NB4 (cell line): ENCODE measurements at places on chromosomes 5 and 9.
A peak's percentile ranks its signal among the peaks of the same experiment; 100 is the strongest.

DNA sequence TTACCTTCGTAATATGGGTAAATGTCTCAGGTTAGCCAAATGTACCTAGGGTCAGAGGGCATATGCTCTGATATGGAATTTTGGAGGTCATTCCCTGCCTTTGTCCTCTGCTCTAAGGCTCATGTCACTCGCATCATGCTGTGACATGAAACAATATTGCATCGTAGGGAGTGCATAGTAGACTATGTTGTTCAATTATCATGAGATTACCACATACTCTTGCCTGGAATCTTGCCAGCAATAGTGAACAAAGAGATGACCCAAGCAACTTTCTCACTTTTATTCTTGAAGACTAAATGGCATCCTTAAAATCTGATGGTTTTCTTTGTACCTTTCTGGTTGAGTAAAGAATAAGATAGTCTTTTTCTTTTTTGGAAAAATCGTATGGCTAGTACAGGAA, 27.6 kb downstream of the ZNF462 start:
- no peak for DNase-seq

GRCh38 chr5:149959406-149960236, 937 bp upstream of the SLC26A2 start:
- peak; percentile 82 for DNase-seq

- no peak for DNase-seq
Measured at GRCh38 chr5:125186911-125187375, 440.5 kb upstream of the ZNF608 start.

DNA sequence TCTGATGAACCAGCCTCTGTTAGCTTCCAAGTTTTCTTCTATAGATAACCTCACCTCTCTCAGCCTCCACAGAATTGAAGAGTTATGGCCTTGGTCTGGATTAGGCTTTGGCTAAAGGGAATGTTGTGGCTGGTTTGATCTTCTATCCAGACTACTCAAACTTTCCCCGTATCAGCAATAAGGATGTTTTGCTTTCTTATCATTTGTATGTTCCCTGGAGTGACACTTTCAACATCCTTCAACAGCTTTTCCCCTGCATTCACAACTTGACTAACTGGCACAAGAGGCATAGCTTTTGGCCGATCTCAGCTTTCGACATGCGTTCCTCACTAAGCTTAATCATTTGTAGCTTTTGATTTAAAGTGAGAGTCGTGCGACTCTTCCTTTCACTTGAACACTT, 28.1 kb upstream of the GNE start:
- no peak for DNase-seq

GRCh38 chr5:124001036-124001615, 489.1 kb downstream of the CSNK1G3 start:
- DNase-seq: no peak

DNA sequence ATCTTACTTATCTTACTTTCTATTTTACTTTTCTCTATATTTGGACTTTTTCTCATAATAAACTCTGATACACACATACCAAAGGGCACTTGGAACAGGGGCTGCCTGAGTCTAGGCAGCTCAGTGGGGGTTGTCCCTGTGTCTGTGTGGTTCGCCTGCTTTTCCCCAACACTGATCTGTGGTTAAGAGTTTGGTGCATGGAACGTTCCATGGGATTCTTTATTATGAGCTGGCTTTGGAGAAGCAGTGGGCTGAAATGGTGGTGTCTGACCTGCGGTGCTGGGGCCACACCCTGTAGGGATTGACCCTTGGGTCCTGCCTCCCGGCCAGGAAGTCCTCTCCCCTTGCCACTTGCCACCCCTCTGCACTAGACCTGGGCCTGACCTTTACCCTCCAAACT, 47.4 kb downstream of the ANKRD33B start:
- DNase-seq: no peak

- DNase-seq: no peak
Measured at GRCh38 chr9:128224877-128225276, 21.7 kb downstream of the DNM1 start.

DNA sequence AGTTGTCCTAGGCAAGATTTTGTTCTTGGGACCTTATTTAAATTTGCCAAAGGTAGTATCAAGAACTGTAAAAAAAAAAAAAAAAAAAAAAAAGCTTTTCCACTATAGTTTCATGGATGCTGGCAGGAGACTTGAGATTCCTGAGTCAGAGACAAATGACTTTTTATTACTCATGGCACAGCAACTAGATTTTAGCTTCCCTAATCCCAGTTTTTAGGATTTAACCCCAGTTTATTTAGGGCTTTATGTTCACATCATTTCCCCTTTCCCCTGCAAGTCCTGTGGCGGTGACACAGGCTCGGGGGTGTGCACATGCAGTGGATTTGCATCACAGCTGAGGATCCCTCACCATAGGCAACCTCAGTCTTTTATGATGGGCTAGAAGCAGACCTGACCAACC, 144.9 kb downstream of the GOLPH3 start:
- DNase-seq: peak; percentile 54

GRCh38 chr5:139985733-139986132, 57.4 kb downstream of the NRG2 start:
- DNase-seq: peak; percentile 59

DNA sequence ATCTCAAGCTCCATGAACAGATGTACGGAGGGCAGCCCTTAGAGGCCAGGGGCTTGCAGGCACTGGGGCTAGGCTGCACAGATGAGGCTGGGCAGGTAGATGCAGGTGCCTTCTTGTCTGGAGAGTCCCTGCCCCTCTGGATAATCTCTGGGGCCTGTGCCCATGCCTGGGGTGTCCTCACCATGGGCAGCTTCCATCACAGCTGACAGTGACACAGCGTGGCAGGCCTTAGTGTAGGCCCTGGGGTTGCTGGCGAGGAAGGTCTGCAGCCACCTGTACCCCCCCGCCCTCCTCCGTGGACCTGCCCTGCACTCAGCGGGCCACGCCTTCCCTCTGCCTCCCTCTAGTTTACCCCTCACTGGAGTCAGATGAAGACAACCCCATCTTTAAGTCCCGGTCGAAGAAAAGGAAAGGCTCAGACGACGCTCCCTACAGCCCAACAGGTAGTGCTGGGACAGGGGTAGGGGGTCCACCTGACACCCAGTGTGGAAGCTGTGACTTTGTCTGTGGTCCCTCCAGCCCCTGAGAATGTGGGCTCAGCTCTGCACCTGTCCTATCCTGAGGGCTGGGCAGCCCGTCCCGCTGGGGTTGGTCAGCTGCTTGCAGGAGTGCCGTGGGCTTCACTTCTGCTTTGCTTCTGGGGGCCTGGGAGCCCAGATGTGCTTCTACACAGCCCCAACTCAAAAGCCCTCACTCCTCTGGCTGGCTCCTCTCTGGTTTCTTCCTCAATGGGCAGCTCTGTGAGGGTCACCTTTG, 98.4 kb downstream of the PHF2 start:
- DNase-seq: no peak

DNA sequence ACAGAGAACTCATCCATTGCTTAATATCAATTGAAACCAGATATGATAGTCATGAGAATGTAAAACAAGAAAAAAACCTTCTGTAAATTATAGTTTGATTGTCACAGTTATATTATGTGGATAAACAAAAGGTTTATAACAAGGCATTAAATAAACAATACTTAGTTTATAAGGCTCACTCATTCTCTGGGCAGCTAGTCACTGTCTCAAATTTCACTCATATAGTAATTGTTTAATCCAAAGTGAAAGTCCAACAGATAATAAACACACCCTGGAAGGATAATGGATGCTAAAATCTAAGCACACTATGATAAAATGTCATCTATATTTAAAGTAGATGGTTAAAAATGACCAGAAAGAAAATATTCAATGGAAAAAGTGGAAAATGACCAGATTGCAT, 30.8 kb upstream of the SLC12A2 start:
- DNase-seq: no peak

DNA sequence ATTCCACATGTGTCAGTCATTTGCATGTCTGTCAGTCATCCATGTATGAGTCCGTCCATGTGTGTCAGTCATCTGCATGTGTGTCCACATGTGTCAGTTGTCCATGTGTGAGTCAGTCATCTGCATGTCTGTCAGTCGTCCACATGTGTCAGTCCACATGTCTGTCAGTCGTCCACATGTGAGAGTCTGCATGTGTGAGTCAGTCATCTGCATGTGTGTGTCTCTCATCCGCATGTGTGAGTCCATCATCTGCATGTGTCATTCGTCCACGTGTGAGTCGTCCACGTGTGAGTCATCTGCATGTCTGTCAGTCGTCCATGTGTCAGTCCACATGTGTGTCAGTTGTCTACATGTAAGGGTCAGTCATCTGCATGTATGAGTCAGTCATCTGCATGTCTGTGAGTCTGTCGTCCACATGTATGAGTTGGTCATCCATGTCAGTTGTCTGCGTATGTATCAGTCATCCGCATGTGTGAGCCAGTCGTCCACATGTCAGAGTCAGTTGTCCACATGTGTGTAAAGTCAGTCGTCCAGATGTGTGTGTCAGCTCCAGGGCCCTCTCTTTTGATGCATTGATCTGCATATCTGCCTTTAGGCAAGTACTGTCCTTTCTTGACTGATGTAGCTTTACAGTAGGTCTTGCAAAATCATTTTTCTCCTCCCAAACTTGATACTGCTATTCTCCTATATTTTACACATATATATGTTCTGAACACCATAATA, 72.5 kb upstream of the CACNA1B start:
- no peak for DNase-seq

DNA sequence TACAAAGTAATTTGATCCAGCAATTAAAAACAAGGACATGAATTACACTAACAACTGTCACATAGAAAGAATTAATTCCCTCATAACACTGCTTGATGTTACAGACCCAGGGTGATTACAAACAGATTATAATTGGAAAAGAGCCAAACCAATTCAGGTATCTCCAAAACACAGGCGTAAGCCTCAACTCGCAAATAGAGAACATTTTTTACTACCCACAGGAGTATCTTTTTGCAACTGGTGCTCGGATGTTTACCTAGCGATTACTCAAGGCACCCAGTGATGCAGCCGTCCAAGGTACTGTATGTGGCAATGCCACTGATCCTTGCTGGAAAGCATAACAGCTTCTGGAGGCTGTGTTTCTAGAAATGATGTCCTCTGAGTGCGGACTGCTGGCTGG, 386.1 kb upstream of the KIF2A start:
- no peak for DNase-seq

DNA sequence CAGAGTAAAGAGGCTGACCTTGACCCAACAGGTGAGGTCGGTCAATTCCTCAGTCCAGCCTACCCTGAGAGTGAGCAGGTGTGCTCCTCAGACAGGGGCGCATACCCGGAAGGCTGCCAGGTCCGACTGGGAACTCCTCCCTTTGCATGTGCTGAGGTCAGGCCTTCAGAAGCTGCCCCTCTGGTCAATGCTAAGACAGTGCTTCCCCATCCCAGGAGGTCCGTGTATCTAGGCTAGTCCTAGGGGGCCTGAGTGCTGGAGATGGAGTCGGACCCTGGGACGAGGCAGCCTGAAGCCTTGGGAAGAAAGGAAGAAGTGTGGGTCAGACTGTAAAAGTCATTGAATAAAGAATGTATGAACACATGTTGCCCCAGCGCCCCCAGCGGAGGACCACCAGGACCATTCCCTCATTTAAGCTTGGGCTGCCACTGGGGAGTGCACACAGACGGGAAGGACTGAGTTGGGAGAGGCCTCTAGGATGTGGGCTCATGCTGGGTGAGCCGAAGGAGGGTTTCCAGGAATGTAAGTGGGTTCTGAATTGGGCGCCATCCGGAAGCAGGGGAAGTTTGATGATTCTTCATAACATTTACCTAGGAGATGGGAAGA, 41.0 kb upstream of the GFPT2 start:
- no peak for DNase-seq

- no peak for DNase-seq
Measured at GRCh38 chr5:172049226-172049796, 42.9 kb upstream of the FBXW11 start.

- peak; percentile 9 for DNase-seq
Measured at GRCh38 chr5:157963761-157964160, 104.8 kb upstream of the CLINT1 start.

DNA sequence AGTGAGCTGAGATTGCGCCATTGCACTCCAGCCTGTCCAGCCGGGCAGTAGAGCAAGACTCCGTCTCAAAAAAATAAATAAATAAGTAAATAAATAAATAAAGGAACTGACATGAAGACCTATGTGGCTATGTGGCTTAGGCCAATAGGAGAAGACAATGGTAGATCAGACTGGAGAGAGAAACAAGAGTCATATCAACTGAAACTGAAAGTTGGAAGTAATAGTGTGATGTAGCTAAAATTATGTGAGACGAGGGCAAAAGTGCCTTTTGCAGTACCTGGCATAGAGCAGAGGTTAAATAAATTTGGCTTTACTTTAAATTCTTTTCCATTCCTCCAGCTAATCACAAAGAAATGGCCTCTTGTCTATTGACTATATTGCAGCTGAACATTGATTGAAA, 7.3 kb downstream of the FBP2 start:
- DNase-seq: no peak

DNA sequence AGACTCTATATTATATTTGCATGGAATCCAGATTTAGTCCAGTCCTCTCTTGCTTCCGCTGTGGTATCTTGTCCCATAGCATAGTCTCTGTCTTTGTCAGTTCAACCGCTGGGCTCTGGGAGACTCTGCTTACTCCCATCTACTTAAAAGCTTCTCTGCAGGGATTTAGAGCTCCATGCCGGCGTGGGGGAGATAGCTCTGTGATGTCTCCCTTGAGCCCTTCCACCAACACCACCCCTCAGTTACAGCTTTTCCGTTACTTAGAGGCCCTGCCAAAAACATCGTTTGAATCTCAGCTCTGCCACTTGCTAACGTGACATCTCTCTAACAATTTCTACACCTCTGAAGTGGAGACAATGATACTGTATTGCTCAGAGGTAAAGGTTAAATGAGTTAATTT, 306.1 kb upstream of the ZNF608 start:
- no peak for DNase-seq

DNA sequence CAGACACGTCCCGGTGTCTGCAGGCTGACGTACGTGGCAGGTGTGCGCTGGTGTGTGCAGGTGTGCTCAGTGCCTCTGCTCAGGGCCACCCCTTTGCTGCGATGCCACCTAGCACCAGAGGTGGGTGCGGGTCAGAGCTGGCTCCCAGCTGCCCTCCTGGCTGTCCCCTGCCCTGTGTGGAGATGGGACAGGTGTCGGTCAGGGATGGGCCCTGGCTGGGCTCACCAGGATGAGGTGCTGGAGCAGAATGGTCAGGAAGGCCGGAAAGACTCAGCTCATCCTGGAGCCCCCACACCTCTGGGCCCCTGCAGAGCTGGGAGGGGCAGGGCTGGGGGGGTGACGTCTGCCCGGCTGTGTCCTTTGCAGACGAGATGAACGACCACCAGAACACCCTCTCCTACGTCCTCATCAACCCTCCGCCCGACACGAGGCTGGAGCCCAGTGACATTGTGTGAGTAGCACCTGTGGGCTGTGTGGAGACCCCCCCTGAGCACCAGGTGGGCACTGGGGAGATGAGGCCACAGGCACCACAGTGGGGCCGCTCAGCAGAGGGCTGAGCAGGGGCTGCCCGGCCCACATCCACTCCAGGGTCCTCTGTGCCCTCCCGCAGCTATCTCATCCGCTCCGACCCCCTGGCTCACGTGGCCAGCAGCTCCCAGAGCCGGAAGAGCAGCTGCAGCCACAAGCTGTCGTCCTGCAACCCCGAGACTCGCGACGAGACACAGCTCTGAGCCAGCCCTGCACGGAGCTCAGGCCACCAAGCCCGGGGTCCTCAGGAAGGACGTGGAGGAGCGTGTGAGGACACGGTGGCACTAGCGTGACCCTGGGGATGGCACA, 89.7 kb downstream of the KCNT1 start:
- no peak for DNase-seq
